Epithelial cell of alveolus of lung (primary cell): ENCODE measurements at places on chromosomes 11 and 22. TPM values are rescaled to one million over a fixed set of nuclear protein-coding genes. Genes with fewer than 3 reads are reported as not detected.

The SLC17A6 gene
- not detected in 2 replicates for total RNA-seq

The NOL12 gene
- total RNA-seq: 15.0 and 23.2 TPM in 2 replicates

The KCNQ1 gene
- total RNA-seq: 0.13 TPM in 1 of 2 replicates, not detected in the other

The APOA1 gene
- total RNA-seq: 0.32 and 0.52 TPM in 2 replicates

The TTC12 gene
- total RNA-seq: 8.9 and 10.3 TPM in 2 replicates

The ADORA2A gene
- 0.26 and 7.0 TPM in 2 replicates for total RNA-seq

The MRPL17 gene
- total RNA-seq: 31.9 and 53.4 TPM in 2 replicates

The ARHGEF17 gene
- 20.0 and 39.8 TPM in 2 replicates for total RNA-seq

The PARVA gene
- 32.3 and 45.4 TPM in 2 replicates for total RNA-seq

The JRKL gene
- total RNA-seq: 8.4 and 13.7 TPM in 2 replicates
